ENCODE measurements at places on chromosomes 11 and 22.

- DNase-seq: no peak
These were observed 114.9 kb upstream of the E2F8 start for GRCh38 chr11:19355601-19356000.

DNA sequence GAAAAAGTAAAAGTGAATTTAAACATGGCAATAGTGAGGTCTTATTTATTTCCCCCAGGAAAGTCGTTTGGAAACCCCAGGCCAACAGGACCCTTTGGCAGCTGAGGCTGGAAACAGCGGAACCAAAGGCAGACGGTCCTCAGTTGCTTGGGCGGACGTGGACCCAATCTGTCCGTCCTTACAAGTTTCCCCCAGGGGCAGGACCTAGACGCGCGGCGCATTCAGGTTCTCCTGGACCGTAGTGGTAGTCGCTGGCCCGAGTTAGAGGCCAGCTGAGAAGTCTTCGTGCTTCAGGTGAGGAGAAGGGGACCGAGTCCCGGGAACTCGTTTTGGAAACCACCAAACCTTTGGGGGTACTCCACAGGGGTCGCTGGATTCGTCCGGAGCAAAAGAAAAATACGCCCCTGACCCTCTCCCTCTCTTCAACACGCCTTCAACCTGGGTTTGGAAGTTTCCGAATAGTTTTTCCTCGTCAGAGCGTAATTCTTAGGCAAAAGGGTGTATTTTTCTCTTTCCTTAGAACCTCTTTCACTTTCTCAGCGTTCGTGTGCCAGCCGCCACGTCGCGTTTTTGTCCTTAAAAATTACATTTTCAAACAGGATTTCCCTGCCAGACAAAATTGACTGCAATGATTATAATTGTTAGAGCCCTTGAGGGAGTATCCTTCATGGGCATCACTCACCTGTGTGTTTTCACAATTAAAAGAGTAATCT is 2.1 kb downstream of the METTL15 start:
- peak; percentile 72 for DNase-seq

GRCh38 chr22:19969141-19969928 is 27.7 kb upstream of the TXNRD2 start:
- DNase-seq: no peak

DNA sequence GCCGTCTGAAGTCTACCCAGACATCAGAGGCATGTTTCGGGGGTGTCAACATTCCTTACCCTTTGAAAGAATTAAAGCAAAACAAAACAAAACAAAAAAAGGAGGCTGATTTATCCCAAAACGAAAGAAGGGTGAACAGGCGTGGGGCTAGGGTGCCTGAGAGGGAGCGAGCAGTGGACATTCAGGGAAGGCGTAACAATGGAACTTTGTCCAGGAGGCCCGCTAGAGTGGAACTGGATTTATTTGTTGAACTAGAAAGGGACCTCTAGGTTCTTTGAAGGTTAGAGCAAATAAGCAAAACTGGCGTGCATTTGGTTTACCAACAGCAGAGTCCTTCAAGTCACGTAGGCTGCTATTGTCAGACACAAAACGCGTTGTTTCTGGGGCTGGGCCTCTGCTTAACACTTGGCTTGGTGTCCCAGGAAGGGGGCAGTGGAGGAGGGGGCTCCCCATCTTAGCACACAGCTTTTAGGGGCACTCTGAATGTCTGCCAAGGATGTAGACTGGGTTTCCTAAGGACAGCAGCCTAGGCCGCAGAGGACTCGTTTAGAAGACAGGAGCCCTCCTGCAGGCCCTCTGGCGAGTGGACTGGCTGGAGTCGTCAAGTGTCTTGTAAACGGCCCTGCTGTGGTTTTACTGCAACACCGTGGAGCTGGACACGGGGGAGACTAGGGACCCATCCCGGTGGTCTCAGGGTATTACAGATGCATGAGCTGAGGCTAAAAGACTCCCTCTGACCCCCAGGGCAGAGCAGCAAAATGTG is 203.7 kb upstream of the SORL1-AS1 start:
- no peak for DNase-seq

DNA sequence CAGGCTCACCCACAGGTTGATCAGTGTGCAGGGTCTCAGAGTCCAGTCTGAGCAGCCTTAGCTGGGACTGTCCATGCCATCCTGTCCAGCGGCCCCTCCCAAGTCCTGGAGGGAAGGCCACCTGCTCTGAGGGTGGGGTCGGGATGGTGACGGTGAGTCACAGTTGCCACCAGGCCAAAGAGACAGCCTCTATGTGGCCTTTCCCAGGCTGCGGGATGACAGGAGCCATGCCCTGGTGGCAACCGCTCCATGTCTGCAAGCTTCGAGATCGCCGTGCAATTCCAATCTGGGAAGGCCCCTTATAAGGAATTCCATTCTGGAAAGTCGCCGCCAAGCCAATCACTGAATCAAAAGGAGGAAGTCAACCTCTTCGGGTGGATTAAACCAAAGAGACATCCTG is 47.5 kb downstream of the RTL6 start:
- no peak for DNase-seq

DNA sequence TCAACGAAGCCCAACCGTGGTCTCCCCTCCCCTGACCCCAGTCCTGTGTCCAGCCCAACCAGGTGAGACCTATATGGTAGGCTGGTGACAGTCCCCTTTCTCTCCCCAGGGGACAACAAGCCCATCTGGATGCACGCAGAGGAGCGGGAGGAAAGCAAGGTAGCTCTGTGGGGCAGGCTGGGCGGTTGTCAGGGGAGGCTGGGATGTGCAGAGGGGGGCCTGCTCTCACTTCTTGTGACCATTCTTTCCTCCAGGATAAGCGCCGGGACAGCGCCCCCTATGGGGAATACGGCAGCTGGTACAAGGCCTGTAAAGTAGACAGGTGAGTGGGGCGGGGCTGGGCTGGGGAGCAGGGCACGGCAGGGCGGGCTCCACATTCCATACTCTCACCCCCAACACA is 3.5 kb upstream of the RAB1B start:
- peak; percentile 66 for DNase-seq

- no peak for DNase-seq
These were observed 5.1 kb downstream of the CHKA start for GRCh38 chr11:68116126-68116525.

- DNase-seq: no peak
These were observed 25.9 kb upstream of the WNT7B start for GRCh38 chr22:46002757-46003270.

- no peak for DNase-seq
These were observed 29.8 kb upstream of the MSANTD2 start for GRCh38 chr11:124829986-124830385.

- DNase-seq: no peak
These were observed 52.8 kb upstream of the CCDC188 start for GRCh38 chr22:20203552-20204201.

DNA sequence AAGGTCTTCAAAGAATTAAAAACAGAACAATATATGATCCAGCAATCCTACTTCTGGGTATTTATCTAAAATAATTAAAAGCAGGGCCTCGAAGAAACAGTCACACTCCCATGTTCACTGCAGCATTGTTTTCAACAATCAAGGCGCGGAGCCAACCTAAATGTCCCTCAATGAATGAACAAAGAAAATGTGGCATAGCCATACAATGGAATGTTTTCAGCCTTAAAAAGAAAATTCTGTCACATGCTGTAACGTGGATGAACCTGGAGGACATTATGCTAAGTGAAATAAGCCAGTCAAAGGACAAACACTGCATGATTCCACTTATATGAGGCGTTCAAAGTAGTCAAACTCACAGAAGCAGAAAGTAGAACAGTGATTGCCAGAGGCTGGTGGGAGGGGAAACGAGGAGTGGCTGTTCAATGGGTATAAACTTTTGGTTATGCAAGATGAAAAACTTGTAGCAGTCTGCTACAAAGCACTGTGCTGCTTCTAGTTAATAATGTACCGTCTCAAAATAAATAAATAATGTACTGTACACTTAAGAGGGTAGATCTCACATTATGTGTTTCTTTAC is 41.2 kb downstream of the SNX19 start:
- DNase-seq: no peak

DNA sequence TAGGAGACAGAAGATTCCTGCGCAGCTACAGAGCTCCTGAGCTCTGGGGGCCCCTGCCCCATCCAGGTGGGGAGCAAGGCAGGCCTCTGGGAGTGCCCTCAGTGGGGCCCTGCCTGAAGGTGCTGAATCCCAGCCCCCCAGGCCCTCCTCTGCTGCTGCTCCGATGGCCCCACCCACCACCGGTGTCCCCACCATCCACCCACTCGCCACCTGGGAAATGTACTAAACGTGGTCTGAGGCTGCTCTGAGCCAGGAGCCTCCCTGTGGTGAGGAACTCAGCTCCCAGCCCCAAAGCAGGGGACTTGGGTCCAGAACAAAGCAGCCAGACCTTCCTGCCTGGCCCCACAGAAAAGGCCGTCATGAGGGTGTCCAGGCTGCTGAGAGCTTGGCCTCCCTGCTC is 289.4 kb downstream of the CTTN start:
- DNase-seq: no peak

GRCh38 chr22:20546541-20546950 is 39.1 kb downstream of the MED15 start:
- no peak for DNase-seq

GRCh38 chr11:29300420-29300819 is 716.4 kb downstream of the KCNA4 start:
- no peak for DNase-seq

- DNase-seq: no peak
These were observed 18.0 kb downstream of the DERL3 start for GRCh38 chr22:23820748-23821211.

DNA sequence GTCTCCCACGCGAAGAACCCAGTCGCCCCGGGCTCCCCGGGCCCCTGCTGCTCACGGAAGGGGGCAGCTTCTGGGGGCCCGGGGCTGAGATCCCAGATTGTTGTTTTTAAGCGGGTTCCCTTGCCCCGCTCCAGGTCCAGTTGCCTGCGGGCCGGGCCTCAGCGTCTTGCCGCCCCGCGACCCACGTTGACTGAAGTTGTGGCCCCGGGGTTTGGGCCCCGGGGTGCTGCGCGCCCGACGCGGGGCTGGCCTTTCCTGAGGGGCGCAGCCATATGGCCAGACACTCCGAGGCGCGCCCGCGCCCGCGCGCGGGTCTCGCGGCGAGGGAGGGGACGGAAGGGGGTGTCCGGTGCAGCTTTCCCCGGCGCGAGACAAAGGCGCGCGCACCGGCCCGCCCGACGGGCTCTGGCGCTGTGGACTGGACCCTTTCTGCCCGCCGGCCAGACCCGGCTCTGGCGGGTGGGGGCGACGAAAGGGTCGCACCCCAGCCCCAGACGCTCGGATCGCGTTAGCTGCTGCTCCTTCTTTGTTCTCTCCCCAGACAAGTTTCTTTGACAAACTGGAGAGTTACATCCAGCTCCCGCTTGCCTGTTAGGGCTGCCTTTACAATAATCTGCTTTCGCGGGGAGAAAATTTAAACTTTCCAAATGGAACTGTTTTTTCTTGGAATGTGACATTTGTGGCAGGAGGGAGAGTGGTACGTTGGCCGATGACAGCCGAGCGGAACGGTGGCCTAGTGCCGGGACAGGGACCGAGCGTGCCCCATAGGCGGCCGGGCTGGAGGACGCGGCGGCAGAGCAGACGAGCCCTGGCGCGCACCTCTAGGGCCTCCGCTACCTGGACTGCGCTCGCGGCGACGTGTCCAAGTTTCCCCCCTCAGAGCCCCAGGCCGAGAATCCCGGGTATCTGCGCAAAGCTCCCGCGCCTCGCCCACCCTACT is 716 bp downstream of the AMOTL1 start:
- peak; percentile 18 for DNase-seq

DNA sequence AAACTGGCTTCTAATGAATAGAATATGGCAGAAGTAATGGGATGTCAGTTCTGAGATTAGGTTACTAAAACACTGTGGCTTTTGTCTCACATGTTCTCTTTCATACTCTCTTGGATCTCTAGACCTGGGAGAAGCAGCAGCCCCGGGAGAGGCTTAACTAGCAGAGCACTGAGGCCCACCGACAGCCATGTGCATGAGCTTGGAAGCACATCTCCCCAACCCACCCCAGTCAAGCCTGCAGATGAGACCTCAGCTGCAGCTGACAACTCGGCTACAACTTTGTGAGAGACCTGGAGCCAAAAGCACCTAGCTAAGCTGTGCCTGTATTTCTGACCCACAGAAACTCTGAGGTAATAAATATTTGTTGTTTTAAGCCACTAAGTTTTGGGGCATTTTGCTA is 100.8 kb downstream of the TRIM29 start:
- DNase-seq: no peak

GRCh38 chr11:15339302-15339701 is 224.6 kb downstream of the INSC start:
- DNase-seq: no peak

DNA sequence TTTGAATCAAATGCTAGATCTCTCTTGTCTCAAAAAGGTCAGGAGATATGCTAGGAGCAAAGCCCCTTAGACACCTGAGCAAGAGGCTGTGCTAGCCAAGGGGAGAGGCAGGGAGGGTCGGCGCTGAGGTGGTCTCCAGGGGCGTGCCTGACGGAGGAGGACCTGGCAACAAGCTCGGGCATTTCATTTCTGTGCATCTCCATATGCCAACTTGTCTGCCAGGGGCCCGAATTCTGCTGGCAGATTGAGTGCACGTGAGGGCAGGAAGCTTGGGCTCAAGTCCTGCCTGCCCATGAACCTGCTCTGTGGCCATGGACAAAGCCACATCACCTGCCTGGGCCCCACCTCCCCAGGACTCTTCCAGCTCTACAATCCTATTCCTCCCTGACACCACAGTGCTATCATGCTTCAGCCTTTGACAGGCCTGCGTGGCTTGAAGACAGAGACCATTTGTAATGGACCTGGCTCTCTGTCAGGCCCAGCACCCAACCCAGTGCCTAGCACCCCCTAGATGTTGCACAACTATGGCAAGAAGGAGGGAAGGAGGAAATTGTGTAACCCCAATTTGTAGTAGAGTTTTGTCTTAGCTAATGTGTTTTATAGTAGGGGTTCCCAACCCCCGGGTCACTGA is 16.3 kb upstream of the VSIG10L2 start:
- no peak for DNase-seq

DNA sequence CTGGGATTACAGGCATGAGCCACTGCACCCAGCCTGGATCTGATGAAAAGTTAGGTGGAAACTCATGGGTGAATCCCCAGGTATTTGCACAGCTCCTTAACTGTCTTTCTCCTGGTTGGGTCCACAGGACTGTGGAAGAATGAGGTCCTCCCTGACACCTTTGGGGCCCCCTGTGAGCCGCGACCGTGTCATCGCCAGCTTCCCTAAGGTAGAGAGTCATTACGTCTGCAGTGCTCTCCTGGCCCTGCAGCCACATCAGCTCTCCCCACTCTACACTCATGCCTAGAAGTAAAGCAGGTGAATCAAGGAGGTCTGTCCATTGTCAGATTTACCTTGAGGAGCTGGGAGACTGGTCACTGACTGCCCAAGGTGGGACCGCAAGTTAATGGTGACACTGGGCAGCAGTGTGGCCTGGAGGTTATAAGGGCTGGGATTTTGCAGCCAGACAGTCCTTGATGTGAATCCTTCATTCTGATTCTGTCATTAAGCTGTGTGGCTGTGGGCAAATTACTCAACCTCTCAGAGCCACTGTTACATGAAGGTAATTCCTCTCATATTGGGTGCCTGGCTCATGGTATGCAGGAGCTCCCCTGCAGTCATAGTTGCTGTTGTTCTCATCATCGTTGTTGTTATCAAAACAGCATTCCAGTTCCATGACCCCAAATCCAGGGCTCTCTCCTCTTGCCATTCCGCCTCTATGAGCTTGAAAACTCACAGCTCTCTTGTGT is 1.4 kb downstream of the RAB36 start:
- no peak for DNase-seq

- DNase-seq: peak; percentile 63
These were observed 262.5 kb downstream of the DCDC1 start for GRCh38 chr11:31106968-31107576.
